ENCODE measurements at places on chromosomes 2 and 18.
A peak's percentile ranks its signal among the peaks of the same experiment; 100 is the strongest.

DNA sequence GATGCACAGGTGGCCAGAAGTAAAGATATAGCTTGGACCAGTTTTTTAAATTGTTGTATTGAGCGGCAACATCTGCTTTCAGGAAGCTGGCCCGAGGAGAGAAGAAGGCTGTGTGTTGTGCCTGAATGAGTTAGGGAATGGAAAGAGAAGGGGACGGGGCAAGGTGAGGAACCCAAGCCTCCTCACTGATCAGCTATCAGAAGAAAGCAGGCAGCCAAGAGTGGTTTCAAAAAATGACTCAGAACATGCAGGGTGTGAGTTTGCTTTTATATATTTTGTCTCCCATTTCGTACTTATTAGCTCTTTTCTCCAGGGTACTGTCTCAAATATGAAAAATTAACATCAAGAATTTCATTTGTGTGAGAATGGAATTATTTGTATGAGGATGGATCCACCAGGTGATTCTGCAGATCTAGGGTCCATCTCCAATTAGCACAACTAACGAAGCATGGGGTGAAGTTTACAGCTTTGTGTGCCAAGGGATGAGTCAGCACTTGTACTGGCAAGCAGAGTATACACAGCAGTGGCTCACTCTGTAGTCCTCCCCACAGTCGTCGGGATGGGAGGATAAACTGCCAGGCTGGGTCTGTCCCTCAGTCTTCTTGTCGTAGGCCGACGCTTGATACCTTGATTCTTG lies 175.7 kb downstream of the PIEZO2 start:
- no peak for DNase-seq

DNA sequence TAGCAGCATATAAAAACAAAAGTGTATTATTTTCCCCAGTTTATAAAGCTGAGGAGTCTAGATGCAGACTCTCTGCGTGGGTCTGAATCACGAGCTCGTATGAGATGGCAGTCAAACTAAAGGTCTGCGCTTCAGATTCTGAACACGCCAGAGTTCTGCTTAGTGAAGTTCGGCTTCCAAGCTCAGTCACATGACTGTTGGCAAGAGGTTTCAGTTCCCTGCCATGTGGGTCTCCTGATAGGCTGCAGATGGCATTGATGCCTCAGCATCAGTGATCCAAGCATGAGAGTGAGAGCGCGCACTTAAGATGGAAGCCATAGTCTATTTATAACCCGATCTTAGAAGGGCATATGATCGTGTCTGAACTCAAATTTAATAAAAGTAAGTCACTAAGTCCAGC lies 242.8 kb upstream of the DOK6 start:
- DNase-seq: no peak

DNA sequence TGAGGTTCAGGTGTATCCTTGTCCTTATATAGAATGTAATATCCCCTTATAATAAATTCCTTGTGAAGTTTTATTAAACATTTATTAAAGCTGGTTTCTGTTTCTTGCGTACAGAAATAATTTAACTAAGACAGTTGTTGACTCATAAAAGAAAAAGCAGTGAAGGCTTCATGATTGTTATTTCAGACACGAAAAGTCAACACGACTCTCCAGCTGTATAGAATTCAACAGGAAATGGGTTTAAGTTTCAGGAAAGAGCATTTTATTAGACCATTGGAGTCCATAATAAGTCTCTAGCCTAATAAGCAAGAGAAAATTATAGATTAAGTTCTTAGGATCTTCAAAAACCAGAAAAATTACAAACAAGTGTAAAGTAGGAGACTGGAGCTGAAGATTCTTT lies 62.2 kb downstream of the KCNE4 start:
- DNase-seq: no peak

- DNase-seq: no peak
Measured at GRCh38 chr2:173708806-173709205, 256.4 kb downstream of the SP3 start.

- no peak for DNase-seq
Measured at GRCh38 chr18:79394534-79395307, 1.0 kb upstream of the NFATC1 start.

DNA sequence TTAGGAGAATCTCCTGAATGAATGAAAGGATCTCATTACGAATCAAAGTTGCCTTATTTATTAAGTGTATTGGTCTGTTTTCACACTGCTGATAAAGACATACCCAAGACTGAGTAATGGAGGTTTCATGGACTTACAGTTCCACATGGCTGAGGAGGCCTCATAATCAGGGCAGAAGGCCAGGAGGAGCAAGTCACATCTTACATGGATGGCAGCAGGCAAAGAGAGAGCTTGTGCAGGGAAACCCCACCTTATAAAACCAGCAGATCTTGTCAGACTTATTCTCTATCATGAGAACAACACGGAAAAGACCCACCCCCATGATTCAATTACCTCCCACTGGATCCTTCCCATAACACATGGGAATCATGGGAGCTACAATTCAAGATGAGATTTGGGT lies 785.2 kb upstream of the POU3F3 start:
- DNase-seq: no peak

GRCh38 chr2:74560591-74560990 lies 6.1 kb downstream of the DOK1 start:
- DNase-seq: no peak

DNA sequence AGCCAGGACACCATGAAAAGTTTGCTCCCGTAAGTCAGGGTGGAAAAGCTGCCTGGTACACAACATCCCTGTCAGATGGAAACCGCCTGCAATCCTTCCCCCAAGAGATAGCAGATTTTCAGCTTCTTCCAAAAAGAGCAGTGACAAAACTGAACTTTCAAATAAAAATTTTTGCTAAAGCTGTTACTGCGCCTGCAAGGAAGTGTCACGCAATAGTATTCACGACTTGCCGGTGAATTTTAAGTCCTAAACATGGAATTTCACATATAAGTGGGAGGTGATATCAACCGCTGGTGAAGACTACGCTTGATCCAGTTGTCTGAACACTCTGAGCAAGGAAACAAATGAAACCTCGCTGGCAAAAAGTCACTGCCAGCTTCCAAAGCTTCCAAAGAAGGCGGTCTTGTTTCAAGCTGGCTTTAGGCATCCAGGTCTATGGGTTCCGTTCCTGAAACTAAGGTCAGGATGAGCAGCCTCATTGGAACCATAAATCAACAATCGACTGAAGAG lies 2.8 kb downstream of the COL6A3 start:
- DNase-seq: no peak

DNA sequence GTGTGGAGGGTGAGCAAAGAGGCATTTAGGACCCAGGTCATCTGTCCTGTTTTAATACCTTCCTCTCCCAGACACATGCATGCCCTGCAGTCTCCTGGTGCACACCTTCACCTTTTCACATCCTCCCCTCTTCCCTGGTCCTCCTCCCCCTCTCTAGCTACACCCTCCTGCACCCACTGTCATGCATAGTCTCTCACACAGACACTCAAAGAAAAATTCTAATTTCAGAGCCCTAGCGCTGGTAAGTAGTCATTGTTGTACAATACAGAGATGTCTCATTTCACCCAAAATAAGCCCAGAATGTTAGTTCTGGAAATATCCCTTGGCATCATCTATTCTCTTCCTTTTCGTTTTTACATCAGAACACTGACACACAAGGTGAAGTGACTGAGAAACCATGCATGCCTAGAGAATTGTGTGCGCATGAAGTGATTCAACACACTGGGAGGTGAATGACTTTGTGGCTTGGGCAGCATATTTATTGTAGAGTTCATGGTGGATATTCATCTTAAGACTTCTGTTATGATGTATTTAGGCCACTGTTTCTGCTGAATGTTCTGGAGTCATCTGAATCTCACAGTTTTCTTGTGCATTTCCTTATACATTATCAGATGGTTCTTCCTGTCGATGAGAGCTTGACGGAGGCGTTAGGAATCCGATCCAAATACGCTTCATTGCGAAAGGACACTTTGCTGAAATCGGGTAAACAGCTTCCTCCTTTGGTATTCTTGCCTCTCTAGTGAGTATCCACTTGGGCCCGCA lies 69.9 kb downstream of the COA5 start:
- no peak for DNase-seq

DNA sequence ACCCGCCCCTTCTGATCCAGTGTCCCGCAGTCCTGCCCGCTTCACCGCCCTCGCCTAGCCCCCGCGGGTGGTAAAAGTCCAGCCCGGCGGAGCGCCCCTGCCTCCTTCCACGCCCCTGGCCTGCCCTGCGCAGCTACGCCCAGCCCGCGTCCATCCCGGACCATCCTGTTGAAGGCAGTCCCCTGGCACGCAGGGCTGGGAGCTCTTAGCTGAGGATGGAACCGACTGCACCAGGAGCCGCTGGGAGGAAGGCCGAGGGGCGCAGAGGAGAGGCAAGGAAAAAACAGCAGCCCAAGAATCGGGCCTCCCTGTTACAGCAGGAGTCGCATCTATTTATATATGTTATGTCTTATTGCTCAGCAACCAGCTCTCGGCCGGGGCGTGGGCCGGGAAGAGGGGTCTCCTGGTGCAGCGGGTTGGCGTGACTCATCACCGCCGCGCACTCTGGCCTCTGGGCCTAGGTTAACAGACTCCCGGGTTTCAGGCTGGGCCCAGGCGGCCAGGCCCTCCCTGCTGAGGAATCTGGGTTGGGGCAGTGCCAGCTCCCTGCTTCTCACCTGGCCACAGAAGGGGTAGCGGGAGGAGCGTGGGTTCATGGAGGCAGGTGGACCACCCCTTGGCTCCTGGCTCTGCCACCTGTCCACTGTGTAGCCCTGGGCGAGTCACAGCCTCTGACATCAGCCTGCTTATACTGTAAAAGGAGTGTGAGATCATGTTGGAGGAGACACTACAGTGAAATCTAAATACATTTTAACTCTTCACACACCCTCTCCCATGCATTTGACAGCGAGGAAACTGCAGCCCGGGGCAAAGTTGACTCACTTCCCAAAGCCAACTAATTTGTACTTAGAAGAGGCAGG lies 13.4 kb upstream of the MAP3K2 start:
- peak; percentile 67 for DNase-seq

DNA sequence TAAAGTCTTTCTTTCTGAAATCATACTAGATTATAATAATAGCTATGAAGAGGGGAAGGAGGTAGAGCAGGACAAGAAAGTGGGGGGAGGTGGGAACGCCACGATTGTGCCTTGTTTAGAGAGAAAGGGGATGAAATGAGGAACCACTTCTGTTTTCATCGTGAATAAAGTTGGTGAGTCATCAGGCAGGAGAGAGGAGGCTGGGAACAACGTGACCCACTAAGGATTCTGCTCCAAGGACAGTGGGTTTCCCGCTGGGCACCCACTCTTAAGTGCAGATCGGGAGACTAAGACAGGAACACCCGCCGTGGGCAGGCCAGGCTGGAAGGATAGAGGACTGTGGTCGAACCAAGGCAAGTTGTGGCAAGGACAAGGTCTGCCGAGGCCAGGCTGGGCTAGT lies 158.2 kb downstream of the L3MBTL4 start:
- DNase-seq: no peak

DNA sequence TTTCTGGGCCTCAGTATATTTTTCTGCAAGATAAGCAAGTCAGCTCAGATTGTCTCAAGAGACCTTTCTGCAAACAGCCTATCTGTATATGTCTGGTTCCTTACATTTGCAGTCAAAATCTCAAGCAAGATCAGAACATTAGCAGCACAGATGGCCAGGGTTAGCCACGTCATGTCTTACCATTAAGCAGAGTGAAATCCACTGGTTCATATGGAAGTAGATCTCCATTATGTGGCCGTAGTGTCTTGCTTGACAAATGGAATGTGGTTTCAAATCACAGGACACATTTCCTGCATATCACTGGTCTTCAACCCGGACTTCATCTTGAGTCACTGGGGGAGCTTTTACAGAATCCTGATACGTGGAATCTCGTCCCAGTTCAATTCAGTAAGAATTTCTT lies 500.2 kb downstream of the FBXO15 start:
- DNase-seq: no peak

DNA sequence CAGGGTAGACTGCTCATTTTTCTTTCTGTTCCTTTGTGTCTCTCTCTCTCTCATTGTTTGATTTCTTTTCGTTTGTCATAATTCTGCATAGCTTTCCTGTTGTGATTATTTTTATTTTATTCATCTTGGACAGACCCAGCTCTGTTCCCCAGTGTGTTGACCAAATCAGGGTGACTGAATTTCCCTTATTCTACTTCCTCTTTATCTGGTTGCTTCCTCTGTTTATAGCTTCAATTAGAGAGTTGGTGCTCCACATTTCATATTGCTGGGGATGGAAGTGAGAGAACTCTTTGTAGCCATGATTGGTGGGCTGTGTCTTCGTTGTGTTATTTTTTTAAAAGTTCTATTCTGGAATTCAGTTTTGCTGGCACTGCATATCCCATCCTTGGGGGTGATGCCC lies 19.1 kb downstream of the PROKR1 start:
- DNase-seq: no peak

DNA sequence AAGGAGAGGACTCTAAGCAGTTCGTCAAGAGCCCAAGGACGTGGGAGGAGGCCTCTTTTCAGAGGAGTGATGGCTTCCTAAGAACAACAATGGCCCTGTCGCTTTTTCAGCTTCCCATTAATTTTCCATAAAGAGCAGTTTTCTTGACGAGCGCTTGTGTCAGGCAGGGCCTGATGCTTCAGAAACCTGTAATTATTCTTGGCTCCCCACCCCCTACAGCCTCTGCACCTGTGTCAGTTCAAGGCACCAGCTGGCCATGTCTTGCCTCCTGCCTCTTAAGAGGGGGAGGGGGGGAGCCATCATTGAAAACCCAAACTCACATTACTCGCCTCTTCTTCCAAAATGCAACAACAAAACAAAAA lies 32.3 kb downstream of the KLF7 start:
- DNase-seq: no peak

Data from right forelimb (tissue), 1 donor.